ENCODE measurements at places on chromosomes 4 and X. TPM values are rescaled to one million over a fixed set of nuclear protein-coding genes. Genes with fewer than 3 reads are reported as not detected.

GRCh38 chr4:167143018-167143417 lies 91.3 kb downstream of the SPOCK3 start:
- DNase-seq, result no peak
- no peaks in the 10 kb centered on the region for H3K4me1 ChIP-seq
- H3K4me3 ChIP-seq, result no peak overlapping the region
- no peak overlapping the region for H3K27ac ChIP-seq

- H3K27me3 ChIP-seq, result no peaks in the 10 kb centered on the region
- no peak overlapping the region for H3K27ac ChIP-seq
- DNase-seq, result no peak
- no peaks in the 10 kb centered on the region for H3K4me1 ChIP-seq
- H3K36me3 ChIP-seq, result no peaks in the 10 kb centered on the region
These were observed 279.6 kb downstream of the PDGFC start for GRCh38 chr4:156692016-156692415.

- no peak overlapping the region for H3K27ac ChIP-seq
- DNase-seq, result peak; percentile 62
- peaks cover 7% of the 10 kb centered on the region for H3K4me1 ChIP-seq
- H3K36me3 ChIP-seq, result no peaks in the 10 kb centered on the region
- H3K4me3 ChIP-seq, result no peak overlapping the region
These were observed 32.5 kb downstream of the FGFBP1 start for GRCh38 chr4:15906020-15906443.

DNA sequence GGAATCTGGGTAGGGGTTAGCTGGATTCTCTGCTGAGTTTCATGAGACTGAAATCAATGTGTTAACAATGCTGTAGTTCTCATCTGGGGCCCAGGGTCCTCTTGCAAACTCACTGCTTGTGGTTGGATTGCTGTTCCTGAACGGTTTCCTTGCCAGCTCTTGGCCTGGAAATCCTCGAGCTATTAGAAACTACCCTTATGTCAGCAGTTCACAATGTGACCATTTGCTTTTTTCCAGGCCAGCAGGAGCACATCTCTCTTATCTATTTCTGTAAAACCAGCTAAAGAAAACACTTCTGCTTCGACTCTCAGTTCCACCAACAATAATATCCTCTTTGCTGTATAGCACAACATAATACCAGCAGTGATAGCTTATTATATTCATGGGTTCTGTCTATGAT lies 140.1 kb upstream of the TRAM1L1 start:
- H3K36me3 ChIP-seq, result no peaks in the 10 kb centered on the region
- no peak overlapping the region for H3K27ac ChIP-seq
- no peaks in the 10 kb centered on the region for H3K27me3 ChIP-seq
- no peaks in the 10 kb centered on the region for H3K4me1 ChIP-seq
- DNase-seq, result no peak

DNA sequence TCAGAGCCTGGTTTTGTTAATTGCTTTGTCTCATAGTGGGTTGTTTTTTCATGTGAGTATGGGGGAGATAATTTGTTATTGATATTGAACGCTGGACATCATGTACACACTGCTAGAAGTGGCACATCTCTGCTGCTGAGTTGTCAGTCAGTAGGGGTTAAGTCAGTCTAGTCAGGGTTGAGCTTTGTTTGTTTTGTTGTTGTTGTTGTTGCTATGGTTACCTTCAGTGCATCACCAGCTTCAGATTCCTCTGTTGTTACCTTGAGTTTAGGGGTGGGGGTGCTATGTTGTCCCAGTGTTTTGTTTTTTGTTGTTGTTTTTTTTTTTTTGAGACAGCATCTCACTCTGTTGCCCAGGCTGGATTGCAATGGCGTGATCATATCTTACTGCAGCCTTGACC lies 9.9 kb downstream of the YIPF6 start:
- no peak overlapping the region for H3K4me3 ChIP-seq
- no peaks in the 10 kb centered on the region for H3K27me3 ChIP-seq
- H3K4me1 ChIP-seq, result peaks cover 46% of the 10 kb centered on the region
- DNase-seq, result no peak

- H3K27ac ChIP-seq, result no peak overlapping the region
- no peak for DNase-seq
- H3K36me3 ChIP-seq, result peaks cover 22% of the 10 kb centered on the region
- no peaks in the 10 kb centered on the region for H3K27me3 ChIP-seq
These were observed 16.8 kb downstream of the SH3BP2 start for GRCh38 chr4:2809610-2810180.

GRCh38 chr4:35151816-35152572 lies 1092.3 kb downstream of the ARAP2 start:
- no peaks in the 10 kb centered on the region for H3K36me3 ChIP-seq
- no peak overlapping the region for H3K4me3 ChIP-seq
- H3K4me1 ChIP-seq, result no peaks in the 10 kb centered on the region
- no peaks in the 10 kb centered on the region for H3K27me3 ChIP-seq
- peak; percentile 14 for DNase-seq

DNA sequence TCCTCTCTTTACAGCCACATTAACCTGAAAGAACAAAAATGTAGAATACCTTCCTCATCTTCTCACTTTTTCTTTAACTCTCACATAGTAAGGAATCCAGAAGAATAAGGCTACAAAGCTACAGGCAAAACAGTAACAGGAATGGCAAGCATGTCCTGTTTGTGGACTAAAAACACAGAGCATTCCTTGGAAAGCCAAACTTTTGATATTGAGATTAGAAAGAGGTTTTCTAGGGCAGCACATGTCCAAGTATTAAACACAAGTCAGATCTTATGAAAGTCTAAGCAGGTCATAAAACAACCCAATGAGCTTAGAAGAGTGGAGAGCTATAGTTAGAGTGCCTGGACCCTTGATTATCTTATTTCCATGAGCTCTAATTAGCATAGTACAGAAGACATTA lies 58.2 kb upstream of the FAM9C start:
- no peaks in the 10 kb centered on the region for H3K36me3 ChIP-seq
- H3K27me3 ChIP-seq, result no peaks in the 10 kb centered on the region
- H3K4me1 ChIP-seq, result peaks cover 42% of the 10 kb centered on the region
- no peak overlapping the region for H3K4me3 ChIP-seq
- no peak for DNase-seq
- no peak overlapping the region for H3K27ac ChIP-seq

DNA sequence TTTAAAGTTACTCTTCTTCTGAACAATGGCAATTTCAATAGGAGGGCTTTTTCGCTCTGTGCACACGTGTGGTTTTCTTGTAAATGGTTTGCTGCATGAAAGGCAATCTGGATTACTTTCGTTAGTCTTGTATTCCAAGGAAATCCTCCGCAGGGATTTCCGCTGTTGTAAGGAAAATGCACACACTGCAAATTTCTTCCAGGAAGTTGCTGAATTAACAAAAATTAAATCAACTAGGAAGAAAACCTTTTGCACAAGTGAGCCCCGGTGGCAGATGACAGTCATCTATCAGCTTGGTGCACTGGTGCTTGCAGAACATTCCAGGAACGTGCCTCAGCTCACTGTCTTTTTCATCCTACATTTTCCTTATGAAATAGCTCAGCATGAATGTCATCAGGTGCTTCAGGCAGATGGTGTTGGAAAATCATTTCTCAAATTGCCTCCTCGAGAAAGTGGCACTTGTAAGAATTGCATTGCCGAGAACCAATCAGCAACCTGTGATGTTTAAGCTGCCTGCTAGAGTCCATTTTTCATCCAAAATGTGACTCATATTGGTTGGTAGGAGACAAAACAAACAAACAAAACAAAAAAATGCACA lies 272.4 kb upstream of the VCX start:
- H3K4me3 ChIP-seq, result no peak overlapping the region
- DNase-seq, result no peak
- no peaks in the 10 kb centered on the region for H3K36me3 ChIP-seq
- H3K4me1 ChIP-seq, result no peaks in the 10 kb centered on the region
- H3K27ac ChIP-seq, result no peak overlapping the region

DNA sequence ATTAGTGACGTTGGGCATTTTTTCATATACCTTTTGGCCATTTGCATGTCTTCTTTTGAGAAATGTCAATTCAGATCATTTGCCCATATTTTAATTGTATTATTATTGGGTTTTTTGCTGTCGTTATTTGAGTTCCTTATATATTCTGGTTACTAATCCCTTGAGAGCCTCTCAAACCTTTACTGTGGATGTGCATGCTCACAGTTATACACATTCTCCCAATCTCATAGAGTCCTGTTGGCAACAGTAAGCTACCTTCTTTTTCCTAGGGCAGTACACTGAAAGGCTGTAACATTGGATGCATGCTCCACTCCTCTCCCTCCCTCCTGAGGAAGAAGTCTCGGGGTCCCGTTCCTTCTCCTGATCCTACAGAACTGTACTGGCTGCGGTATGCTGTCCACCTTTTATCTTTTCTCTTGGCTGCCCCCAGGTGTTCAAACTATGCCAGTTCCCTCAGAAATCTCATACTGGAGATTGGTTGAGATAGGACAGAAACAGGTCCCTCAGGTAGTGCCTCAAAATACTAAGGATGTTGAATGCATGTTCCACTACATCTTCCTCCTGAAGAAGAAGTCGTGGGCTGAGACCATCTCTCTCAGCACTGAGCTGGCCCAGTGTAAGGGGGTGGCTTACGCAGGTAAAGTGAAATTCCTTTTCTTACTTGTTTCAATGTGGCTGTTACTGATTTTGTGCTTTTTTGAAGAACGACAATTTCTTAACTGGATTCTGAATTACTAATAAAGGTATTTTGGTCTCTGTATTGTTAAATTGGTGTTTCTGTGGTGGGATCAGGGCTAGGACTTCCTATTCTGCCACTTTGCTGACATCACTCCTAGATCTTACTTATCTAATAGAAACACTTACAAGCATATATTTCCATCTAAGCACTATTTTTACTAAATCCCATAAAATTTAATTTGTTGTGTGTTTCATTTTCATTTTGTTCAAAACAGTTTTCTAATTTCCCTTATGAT lies 145.4 kb upstream of the HUWE1 start:
- peak overlapping the region; percentile 8 for H3K4me3 ChIP-seq
- no peaks in the 10 kb centered on the region for H3K36me3 ChIP-seq
- peak overlapping the region; percentile 46 for H3K27ac ChIP-seq

DNA sequence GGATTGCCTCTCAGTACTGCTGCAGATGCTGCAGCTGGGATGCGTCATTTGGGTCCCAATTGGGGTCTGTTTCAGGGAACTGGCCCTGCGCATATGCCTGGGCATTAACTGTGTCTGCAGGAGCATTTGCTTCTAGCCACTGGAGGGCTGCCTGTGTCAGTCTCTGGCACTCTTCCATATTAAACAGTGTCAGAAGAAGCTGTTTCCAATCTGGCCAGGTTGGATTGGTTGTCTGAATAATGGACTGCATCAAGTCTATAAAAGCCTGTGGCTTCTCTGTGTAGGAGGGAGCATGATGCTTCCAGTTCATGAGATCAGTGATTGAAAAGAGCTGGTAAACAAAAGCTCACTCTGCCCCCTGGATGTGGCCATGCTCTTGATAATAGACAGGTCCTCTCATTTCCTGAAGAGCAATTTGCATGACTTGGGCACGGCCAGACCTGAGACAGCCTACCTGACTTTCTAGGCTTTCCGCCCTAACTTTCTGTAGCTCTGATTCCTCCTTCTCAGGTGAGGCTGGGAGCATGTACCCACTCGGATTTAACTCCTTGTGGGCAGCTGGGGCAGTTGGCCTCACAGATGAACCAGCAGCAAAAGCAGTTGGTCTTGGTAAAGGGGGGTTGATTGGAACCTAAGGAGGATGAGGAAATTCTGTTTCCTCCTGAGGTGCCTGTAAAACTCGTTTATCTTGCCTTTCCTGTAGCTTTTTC lies 29.2 kb downstream of the SULT1E1 start:
- no peak overlapping the region for H3K27ac ChIP-seq
- peaks cover 3% of the 10 kb centered on the region for H3K27me3 ChIP-seq

- DNase-seq, result peak; percentile 79
- peak overlapping the region; percentile 79 for H3K4me3 ChIP-seq
- peaks cover 51% of the 10 kb centered on the region for H3K4me1 ChIP-seq
- no peaks in the 10 kb centered on the region for H3K27me3 ChIP-seq
- peaks cover 36% of the 10 kb centered on the region for H3K36me3 ChIP-seq
These were observed 4.5 kb downstream of the G6PD start for GRCh38 chrX:154541896-154542722.

GRCh38 chr4:119489305-119489704 lies 139.3 kb downstream of the PDE5A start:
- no peak overlapping the region for H3K4me3 ChIP-seq
- no peaks in the 10 kb centered on the region for H3K4me1 ChIP-seq
- no peak for DNase-seq
- H3K27ac ChIP-seq, result no peak overlapping the region
- H3K27me3 ChIP-seq, result no peaks in the 10 kb centered on the region

GRCh38 chr4:80127870-80128419 lies 54.9 kb upstream of the ANTXR2 start:
- no peaks in the 10 kb centered on the region for H3K36me3 ChIP-seq
- peaks cover 59% of the 10 kb centered on the region for H3K4me1 ChIP-seq
- no peaks in the 10 kb centered on the region for H3K27me3 ChIP-seq
- H3K4me3 ChIP-seq, result no peak overlapping the region

GRCh38 chr4:90840828-90841227 lies 713.6 kb downstream of the CCSER1 start:
- DNase-seq, result no peak
- no peak overlapping the region for H3K27ac ChIP-seq
- H3K4me3 ChIP-seq, result no peak overlapping the region
- H3K4me1 ChIP-seq, result no peaks in the 10 kb centered on the region
- H3K27me3 ChIP-seq, result no peaks in the 10 kb centered on the region

DNA sequence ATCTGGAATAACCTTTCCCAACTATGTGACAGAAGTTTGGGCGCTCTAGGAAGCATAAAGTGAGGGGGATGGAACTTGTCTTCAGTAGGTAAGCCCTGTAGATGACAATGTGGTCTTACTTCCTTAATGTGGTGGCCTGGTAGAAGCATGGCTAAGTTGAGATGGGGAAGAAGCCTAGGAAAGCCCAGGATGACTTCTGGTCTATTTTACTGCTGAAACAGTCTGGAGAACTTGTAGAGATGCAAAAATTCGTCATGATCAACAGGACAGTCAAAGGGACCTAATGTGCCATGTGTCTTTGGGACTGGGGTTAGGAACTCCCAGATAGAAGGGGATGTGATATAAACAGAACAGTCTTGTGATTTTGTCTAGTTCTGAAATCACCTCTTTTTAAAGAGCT lies 40.8 kb downstream of the CCNG2 start:
- H3K4me3 ChIP-seq, result no peak overlapping the region
- no peak for DNase-seq
- peaks cover 5% of the 10 kb centered on the region for H3K27me3 ChIP-seq
- peaks cover 33% of the 10 kb centered on the region for H3K4me1 ChIP-seq
- no peaks in the 10 kb centered on the region for H3K36me3 ChIP-seq
- H3K27ac ChIP-seq, result no peak overlapping the region

DNA sequence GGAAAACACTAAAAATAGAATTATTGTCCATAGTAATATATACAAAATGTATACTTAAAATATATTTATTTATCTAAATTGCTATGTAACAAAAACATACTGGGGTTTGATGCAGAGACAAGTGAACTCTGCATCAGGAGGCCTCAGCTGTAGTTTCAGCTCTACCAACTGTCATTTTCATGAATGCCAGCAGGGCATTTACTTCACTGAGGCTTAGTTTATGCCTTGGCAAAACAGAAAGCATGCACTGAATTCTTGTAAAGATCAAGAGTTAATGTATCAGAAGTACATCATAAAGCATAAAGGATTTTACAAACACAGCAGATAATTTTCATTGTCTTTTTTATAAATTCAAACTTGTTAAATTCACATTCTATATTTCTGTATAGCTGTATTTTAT lies 577.0 kb downstream of the C4orf33 start:
- DNase-seq, result no peak
- no peaks in the 10 kb centered on the region for H3K27me3 ChIP-seq
- no peak overlapping the region for H3K4me3 ChIP-seq
- no peaks in the 10 kb centered on the region for H3K36me3 ChIP-seq

FAM184B gene
- total RNA-seq, result 0.05 TPM

BEND2 gene
- not detected for total RNA-seq

ZFP42 gene
- total RNA-seq, result not detected

MAGEC3 gene
- not detected for total RNA-seq

RHOXF2B gene
- not detected for total RNA-seq

TLR1 gene
- total RNA-seq, result 1.9 TPM

EFHC2 gene
- 0.20 TPM for total RNA-seq

SYN1 gene
- 0.74 TPM for total RNA-seq

ERVMER34-1 gene
- 0.07 TPM for total RNA-seq

H2BW2 gene
- total RNA-seq, result not detected
